ENCODE measurements at places on chromosomes 3 and 15.

DNA sequence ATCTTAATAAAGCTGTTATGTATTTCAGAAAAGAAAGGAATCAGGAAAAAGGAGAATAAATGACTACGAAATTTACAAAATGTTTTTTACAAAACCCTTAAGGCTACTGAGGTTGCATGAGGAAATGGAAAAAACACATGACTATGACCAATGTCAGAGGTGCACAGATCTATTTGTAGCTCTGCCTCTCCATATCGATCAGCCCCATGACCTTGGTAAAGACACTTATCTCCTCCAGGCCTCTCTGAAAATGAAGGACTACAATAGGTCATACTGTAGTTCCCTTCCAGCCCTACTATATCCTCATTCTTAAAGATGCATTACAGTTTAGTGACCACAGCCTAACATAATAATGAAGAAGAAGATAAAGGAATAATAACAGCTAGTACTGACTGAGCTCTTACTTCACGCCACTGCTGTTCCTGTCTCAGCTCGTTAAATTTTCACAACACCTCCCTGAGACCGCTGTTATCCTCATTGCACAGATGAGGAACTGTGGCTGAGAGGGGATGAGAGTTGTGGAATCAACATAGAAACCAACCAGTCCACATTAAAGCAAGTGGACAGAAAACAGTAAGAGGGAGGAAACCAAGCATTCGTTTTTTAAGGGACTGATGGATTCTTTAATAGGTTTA lies 163.2 kb downstream of the MAGI1 start:
- no peak for DNase-seq

DNA sequence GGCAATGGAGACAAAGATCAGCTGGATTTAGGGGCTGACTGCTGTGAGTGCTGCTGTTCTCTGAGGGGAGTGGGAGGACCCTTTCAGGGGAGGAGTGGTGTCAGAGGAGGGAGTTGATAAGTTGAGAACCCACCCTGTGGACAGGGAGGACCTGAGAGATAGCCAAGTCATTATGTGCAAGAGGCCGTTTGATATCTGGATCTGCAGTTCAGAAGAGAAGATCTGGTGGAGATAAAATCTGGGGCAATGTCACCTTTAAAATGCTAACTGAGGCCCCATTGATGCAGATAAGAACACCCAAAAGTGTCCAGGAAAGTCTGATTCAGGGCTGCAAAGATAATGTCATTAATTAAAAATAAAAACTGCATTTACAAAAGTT lies 256.1 kb upstream of the HES1 start:
- DNase-seq: no peak

DNA sequence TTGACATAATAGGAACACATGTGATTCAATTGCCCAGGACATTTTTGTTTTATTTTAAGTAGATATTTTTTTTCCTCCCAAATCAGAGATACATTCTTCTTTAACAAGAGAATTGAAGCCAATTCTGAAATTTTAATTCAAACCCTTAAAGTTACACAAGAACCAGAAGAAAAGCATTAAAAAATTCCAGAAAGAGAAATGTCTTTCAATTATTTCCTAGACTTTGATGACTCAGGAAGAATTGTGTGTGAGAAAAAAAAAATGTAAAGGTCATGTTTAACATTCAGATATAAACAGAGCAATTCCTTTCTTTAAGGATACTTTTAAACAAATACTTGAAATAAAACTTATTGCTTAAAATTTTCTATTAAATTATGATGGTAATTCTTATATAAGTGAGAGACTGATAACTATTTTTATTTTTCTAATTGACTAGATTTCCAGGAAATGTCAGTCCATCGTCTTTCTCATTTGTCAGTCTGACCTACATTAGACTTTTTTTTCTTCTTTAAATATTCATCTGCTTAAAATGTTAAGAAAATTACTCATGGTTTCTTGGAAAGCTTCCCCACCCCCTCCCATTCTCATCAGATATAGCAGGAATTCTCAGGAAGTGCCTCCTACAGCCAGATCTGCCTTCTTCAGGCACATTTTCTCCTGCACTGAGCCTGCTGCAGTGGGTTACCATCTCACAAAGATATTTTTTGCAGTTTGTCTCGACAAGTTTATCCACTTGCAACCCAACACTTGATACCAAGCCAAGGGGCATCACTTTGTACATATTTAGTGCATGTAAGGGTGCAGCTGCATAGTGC lies 261.8 kb upstream of the CBLB start:
- no peak for DNase-seq

DNA sequence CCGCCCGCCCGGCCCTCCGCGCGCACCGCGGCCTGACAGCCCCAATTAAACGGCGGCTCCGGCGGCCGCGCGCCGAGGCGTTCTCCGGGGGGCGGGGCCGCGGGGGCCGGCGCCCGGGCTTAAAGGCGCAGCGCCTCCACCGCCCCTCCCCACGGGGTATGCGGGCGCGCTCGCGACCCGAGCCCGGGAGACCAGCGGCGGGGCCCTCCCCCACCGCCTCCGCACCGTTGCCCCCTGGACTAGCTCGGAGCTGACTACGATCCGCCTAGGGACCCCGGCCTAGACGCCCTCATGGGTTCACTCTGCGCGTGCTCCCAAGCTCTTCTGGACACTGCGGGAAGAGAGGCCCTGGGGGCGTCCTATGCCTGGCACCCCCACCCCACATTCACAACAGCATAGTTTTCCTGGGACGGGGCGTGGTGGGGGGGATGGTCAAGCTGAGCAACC lies at the start of gene DUSP7:
Gene DUSP7 (minus strand): TSS at position 51 of the 447 bp plus-strand sequence. CDS start 205 bp downstream, outside the sequence.
- DNase-seq: peak; percentile 61

DNA sequence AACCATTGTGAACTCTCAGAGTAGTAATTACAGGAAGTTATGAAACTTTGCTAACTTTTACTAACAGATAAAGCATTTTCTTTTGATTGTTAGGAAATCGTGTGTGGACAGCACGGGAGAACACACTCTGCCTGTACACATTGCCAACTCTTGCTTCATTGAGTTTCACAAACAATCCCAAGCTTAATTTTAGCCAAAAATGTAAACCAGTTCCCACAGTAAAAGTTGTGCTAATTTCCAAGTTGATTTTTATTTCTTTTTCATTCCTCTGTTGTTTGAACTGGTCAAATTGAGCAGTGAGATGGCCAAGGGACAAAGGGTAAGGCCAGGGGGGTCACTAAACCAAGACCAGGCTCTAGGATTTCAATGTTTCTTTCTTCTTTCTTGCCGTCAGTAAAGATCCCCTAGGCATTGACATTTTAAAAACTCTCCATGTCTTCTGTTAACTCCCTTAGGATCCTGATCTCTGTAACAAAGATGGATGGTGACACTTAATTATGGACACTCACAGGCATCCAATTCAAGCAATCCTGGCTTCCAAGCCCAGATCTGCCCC lies 414.9 kb downstream of the RBMS3 start:
- no peak for DNase-seq

DNA sequence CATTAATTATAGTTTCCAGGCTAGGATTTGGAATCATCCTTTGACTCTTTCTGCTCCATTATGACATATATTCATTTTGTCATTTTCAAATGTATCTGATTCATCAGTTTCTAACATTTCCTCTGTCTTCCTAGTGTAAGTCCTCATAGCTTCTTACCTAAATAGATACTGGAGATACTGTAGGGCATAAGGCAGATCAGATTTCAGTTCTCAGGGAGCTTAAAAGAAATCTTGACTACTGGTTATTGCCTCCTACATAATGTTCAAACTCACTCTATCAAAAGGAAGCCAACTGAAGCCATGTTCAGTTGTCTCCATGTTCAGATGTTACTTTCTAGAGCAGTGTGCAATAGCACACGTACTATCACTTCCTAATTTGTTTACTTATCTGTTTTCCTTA lies 29.6 kb upstream of the CTDSPL2 start:
- no peak for DNase-seq

DNA sequence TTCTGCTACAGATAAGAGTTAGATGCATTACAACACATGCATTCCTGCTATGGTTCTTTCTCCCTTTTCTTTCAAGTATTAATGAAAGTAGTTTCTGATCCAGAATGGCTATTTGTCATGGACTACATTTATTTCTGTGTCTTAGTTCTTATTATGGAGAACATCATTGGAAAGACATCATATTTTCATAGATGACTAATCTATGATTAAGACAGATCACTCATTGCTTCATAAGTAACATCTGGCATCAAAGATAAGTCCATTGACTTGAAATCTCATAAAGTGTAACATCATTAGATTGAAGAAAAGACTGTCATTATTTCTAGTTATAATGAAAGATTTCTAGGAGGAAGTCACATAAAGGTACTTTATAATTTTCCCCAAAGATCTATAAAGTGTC lies 366.7 kb downstream of the NSUN3 start:
- DNase-seq: no peak

DNA sequence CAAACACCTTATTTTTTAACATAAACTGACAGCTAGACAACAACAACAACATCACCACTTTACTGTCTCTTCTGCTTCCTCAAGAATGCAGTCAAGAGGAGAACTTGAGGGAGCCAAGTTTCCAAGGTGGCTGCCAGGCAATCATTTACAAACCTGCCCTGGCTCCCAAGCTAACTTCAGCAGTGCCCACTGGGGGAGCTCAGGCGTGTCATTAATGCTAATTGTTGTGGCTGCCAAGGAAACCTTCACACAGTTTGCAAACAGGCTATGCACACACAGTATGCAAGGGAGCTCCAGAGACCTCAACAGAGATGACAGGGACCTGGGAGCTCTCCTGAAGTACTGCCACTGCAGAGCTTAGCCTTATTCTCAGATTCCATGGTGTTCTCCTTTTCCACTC lies 2.1 kb downstream of the DZIP1L start:
- no peak for DNase-seq

DNA sequence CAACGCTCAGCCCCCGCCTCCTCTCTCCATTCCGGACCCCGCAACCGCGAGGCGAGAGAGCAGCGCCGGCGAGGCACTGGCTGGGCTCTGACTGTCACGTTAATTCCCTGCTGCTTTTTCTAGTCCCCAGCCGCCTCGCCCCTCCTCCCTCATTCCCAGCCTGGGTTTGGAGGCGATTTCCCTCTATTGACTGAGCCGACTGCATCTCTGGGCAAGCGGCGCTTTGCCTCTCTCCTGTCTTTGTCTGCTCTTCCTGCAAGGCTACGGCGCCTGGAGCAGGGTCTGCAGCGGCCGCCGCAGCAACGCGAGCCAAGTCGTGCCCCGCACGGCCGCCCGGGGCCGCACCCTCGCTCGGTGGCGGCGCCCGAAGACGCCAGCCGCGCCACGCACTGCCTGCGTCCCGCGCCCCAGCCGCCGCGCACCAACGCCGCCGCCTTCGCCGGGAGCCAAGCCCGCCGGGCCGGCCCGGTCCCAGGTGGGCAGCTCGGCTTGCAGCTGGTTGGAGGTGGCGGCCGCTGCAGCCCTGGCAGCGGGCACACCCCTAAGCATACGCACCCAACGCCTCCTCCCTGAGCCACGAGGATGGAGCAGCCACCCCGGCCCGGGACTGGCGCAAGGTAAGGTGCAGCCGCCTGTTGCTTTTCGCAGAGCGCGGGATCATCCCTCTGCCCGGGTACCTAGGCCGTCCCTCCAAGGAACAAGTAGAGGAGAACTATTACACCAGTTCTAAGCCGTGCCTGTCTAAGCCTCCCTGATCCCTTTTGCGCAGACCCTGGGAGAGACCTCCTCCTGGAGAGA lies at the start of gene LRRC3B:
Gene LRRC3B (plus strand): TSS at position 152 of the 798 bp plus-strand sequence. CDS start 86,901 bp downstream, outside the sequence.
- no peak for DNase-seq
